ENCODE measurements at places on chromosomes 1 and 21.

GRCh38 chr21:33359446-33359845, 34.7 kb downstream of the IFNAR1 start:
- no peak for DNase-seq

DNA sequence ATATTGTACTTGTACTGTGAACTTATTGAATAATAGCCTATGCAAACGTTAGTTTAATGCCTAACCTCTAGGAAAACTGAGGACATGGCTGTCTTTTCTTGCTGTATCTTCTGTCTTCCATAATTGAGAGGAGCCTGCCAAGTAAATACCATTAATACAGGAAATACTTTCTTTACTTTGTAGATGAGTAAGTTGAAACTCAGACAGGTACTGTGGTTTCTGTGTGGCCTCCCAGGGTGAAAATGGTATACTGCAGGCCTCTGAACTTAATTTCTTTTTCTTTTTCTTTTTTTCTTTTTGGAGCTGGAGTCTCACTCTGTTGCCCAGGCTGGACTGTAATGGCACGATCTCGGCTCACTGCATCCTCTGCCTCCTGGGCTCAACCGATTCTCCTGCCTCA, 208.8 kb upstream of the ADGRL4 start:
- no peak for DNase-seq

DNA sequence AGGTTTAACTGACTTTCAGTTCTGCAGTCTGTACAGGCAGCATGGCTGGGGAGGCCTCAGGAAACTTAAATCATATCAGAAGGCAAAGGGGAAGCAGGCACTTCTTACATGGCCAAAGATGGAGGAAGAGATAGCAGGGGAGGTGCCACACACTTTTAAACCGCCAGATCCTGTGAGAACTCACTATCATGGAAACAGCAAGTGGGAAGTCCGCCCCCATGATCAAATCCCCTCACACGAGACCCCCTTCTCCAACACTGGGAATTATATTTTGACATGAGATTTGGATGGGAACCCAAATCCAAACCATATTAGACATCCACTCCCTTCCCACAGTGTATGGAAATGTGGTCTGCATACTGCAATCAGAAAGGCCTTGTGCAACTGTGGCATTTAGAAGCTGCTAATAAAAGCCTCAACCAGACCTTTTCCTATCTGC, 148.2 kb downstream of the FCRL5 start:
- no peak for DNase-seq

DNA sequence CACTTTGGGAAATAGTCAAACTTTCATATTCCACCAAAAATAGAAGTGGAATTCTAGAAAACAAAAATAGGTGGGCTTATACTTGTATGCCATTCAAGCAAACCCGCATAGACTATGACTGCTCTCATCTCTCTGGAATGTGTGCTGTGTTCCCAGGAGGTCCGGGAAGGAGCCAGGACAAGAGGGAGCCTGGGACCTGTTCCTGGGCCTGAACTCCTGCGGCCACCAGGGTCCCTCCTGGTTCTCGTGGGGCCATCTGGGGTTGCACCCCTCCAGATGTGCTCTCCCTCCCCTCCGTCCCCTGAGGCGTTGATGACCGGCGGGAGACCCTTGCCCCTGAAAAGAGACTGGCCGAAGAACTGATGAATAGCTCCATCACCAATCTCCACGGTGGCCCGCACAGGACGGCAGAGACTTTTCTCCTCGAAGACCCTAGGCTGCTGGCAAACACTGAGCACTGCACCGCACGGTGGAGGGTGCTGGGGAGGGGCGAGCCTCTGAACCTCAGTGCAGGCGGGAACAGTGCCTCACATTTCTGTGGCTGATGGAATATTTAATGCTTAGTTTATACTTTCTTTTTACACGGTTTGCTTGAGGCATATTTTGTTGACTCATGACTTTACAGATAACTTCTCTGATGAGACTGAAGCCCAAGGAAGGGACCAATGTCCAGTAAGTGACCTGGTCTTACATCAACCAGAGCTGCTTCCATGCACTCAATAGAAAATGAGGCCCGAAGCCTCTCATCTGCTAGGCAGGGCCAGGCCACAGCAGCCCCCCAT, 9.6 kb upstream of the ADARB1 start:
- no peak for DNase-seq

GRCh38 chr1:193567937-193568336, 381.5 kb upstream of the B3GALT2 start:
- no peak for DNase-seq

- DNase-seq = no peak
Measured at GRCh38 chr21:17987382-17988101, 168.4 kb upstream of the C21orf91 start.

GRCh38 chr1:39183503-39184353, 20.8 kb upstream of the MACF1 start:
- DNase-seq = peak; percentile 67

DNA sequence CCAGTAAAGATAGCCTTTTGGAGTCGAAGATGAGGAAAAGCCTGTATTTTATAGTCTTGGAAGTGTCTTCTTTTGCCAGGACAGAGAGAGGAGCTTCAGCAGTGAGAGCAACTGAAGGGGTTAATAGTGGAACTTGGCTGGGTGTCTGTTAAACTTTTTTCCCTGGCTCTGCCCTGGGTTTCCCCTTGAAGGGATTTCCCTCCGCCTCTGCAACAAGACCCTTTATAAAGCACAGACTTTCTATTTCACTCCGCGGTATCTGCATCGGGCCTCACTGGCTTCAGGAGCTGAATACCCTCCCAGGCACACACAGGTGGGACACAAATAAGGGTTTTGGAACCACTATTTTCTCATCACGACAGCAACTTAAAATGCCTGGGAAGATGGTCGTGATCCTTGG, at the start of gene VCAM1:
Gene VCAM1 (plus strand): TSS at position 253 of the 400 bp plus-strand sequence. CDS start 119 bp downstream, at position 372.
- DNase-seq = no peak

DNA sequence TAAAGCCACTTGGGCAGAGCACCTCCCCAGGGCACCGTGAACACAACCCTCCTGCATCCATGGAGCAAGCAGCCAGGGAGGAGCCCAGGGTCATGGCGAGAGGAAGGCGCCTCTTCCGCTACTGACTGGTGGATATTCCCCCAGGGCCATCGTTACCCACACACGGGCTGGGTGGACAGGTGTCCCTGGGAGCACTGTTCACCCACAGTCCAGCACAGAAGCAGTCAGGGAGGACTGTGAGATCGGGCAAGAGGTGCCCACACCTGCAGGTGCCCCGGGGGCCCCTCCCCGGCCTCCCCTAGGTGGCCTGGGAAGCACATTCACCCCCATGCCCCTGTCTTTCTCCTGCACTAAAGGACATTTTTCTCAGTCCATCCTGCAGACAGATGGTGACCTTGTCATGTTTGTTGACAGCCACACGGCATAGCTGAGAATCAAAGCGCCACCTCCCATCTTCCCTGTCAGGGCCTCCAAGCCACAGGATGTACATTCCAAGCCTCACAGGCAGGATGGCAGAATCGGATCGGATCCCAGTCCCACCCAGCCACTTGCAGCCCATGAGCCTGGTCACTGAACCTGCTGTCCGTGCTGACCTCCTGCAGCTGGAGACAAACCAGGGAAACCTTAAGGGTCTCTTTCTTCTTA, 160.2 kb downstream of the PRDM16 start:
- no peak for DNase-seq

- no peak for DNase-seq
Measured at GRCh38 chr1:220455559-220455958, 72.4 kb upstream of the MARK1 start.

- DNase-seq = no peak
Measured at GRCh38 chr1:153553830-153554541, 4.9 kb upstream of the S100A3 start.

DNA sequence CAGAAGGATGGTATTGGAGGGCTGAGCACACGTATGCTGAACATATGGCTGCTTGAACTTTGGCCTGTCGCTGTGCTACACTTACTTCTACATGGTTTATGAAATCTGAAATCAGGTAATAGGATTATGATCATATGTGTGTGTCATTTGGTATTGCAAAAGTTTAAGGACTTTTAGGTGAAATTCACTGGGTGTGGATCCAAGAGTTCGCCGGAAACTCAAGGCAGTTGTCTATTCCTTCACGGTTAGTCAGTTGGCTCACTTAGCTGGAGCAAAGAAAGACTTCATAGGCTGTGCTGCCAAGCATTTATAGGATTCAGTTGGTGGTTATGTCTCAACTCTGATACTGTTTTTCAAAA, 927 bp downstream of the UAP1 start:
- no peak for DNase-seq

DNA sequence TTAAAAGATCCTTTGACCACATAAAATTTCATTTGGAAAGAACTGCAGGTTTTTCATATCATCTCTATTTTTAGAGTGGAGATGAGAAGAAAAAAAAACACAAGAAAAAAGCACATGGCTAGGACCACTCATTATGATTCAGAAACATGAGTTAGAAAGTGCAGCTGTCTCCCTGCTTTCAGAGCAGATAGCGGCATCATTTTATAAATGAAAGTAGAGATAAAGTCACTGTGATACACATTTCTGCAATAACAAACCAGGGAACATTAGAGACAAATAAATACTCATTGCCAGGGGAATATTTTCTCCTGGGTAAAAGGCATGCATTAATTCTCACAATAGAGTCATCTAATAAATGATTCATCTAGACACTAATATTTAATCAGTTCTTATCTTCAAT, 87.5 kb upstream of the PLPPR4 start:
- DNase-seq = no peak

GRCh38 chr1:228836427-228836826, 101.1 kb downstream of the RHOU start:
- DNase-seq = no peak

GRCh38 chr1:89767618-89768017, 53.2 kb upstream of the LRRC8D start:
- DNase-seq = no peak

DNA sequence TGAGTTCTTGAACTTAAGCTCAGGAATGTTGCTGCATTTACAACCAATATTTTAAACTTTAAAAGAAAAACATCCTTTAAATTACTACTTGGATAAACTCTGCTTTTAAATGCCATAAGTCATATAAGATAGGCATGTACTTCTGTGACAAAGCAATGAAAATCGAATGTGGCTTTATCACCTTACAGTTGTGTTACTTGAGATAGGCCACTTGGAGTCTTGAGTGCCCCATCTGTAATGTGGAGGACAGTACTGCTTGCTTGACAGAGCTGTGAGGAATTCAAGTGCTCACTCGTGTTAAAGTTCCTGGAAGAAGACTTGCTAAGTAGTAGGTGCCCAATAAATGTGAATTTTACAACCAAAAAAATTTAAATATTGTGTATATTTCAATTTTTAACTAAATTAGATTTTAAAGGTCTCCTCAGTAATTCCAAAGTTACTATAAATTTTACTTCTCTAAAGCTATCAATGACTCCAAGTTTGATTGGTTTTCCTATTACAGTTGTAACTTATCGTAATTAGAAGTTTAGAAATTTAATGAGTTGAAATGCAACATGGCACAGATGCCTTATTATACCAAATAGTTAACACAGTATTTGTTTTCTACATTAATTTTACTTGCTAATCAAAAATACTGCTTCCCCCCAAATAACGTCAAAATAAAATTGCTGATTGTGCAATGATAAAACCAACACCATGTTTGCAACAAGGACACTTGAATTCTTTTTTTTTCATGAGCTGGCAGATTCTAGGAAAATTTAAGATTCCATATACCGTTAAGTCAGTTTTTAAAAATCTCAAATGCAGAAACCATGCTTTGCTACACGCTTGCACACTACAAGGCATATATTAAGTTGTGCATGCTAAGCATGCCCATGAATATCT, 21.8 kb downstream of the PSMB2 start:
- no peak for DNase-seq

DNA sequence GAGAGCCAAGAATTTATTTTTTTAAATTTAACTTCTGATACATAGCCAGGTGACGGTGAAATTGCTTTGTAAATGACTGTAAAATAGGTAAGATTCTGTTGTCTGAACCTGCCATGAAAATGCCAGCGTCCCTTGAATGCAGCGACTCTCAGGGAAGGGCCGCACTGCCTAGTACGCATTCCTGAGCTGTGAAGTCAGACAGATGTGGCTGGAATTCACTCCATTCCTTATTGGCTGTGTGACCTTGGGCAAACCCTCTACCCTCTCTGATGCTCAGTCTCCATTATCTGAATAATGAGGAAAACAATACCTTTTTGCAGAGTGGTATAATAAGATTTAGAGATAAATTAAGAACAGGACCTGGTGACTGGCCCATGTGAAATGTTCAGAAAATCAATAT, 167.1 kb upstream of the DAB1 start:
- DNase-seq = no peak

- no peak for DNase-seq
Measured at GRCh38 chr1:165674599-165674998, 23.8 kb downstream of the ALDH9A1 start.

GRCh38 chr1:70385477-70385876, 25.6 kb upstream of the CTH start:
- DNase-seq = no peak

DNA sequence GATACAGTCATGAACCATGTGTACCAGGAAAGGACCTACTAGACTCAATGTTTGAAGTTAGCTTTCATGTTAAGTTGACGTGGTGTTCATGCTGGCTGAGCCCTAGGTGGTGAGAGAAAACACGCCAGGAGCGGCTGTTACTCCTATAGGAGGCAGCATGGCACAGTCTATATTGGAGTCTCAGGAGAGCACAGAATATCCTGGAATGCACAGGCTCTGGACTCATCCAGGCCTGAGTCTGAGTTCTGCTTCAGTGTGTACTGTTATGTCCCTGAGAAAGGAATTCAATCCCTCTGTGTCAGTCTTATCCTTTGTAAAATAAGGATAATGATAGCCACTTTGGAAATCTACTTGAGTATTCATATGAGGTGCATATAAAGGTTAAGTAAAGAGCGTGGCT, 41.2 kb downstream of the DPT start:
- DNase-seq = no peak

DNA sequence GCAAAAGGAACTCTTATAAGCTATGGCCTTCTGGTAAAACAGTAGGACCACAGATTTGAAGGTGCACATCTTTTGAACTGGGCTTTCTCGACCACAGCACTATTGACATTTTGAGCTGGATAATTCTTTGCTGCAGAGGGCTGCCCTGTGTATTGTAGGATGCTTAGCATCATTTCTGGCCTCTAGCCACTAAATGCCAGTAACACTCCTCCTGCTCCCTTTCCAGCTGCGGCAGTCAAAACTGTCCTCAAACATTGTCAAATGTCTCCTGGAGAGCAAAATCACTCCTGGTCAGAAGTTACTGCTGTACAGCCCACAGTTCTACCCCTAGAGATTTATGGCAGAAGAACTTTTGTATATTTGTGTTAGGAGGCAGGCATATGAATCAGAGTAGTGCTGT, 836.7 kb downstream of the PLA2G4A start:
- no peak for DNase-seq

- peak; percentile 7 for DNase-seq
Measured at GRCh38 chr1:101567582-101568189, 330.9 kb downstream of the S1PR1 start.
